Type B pancreatic cell (in vitro differentiated cells): ENCODE measurements at places on chromosomes 2 and 18. TPM values are rescaled to one million over a fixed set of nuclear protein-coding genes. Genes with fewer than 3 reads are reported as not detected.
A peak's percentile ranks its signal among the peaks of the same experiment; 100 is the strongest.

Gene GTF3C2
- 74.2 and 76.5 TPM in 2 replicates for total RNA-seq

- DNase-seq = no peak
Observed at GRCh38 chr2:120919771-120920453, 184.2 kb downstream of the GLI2 start.

Gene PLCD4
- 0.40 and 1.4 TPM in 2 replicates for total RNA-seq

DNA sequence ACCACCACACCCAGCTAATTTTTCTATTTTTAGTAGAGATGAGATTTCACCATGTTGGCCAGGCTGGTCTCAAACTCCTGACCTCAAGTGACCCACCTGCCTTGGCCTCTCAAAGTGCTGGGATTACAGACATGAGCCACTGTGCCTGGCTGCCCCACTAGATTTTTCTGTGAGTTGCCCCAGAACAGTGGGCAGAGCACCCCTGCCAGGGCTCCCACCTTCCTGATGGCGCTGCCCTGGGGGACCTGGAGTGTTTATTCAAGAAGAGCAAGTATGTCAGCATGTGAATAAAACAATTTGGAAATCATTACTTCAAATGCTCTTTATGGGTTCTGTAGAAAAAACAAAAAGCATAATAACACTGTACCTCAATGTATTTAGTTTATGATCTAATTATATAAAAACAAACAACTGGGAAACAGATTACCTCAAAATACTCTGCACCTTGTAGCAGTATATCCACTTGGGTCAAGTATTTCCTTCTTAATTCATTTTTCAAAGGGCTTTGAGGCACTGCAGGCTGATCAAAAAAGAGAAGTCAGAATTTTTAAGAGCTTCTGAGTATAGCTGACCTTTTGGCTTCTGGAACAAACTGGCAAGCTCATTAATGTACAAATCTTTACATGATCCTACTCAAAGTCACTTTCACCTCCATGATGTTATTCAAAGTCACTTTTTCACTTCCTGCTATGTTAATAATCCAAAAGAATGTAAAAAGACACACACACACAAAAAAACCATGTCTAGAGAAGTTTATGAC is 8.9 kb downstream of the HJURP start:
- peak; percentile 49 for DNase-seq

DNA sequence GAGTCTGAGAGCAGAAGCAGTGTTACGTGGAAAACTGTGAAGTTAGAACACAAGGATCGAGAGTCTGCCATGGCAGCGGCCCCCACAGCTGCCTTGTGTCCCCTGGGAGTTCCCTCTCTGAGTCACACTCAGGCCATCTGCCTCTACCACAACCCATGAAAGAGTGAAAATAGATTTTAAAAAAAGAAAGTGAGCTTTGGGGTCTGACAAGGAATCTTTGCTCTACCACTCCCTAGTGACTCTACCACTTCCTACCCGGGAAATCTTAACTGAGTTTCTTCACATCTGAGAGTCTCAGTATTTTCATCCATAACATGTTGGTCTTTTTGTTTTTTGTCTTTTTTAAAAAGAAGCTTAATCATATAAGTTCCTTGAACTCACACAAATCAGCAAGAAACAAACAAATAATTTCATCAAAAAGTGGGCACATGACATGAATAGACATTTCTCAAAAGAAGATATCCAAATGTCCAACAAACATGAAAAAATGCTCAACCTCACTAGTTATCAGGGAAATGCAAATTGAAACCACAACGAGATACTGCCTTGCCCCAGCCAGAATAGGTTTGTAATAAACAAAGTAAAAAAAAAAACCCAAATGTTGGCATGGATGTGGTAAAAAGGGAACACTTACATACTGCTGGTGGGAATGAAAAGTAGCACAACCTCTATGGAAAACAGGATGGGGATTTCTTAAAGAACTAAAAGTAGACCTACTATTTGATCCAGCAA is 2.4 kb upstream of the MSGN1 start:
- no peak for DNase-seq

DNA sequence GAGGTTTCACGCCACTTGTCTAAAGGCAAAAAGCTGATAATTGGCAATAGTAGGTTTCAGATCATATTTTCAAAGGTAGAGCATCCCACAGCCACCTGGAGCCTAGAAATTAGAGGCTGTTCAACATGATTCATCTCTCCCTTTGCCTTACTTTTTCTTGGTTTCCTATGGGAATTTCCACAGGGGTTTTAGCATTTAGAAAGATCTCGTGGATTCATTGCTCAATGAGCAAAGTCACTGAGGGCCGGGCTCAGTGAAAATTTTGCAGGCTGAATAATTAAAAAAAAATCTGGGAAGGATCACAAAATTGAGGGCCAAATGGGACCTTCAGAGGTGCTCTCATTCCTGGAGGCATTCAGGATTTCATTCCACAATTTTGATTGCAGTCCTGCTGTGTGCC is 137.1 kb downstream of the VAPA start:
- no peak for DNase-seq

Gene SMAD2
- 97.8 and 111 TPM in 2 replicates for total RNA-seq

Gene HAAO
- 9.4 and 10.0 TPM in 2 replicates for total RNA-seq

Gene CYP26B1
- total RNA-seq = 5.4 and 23.6 TPM in 2 replicates

Gene FTCDNL1
- 0.95 and 1.3 TPM in 2 replicates for total RNA-seq

DNA sequence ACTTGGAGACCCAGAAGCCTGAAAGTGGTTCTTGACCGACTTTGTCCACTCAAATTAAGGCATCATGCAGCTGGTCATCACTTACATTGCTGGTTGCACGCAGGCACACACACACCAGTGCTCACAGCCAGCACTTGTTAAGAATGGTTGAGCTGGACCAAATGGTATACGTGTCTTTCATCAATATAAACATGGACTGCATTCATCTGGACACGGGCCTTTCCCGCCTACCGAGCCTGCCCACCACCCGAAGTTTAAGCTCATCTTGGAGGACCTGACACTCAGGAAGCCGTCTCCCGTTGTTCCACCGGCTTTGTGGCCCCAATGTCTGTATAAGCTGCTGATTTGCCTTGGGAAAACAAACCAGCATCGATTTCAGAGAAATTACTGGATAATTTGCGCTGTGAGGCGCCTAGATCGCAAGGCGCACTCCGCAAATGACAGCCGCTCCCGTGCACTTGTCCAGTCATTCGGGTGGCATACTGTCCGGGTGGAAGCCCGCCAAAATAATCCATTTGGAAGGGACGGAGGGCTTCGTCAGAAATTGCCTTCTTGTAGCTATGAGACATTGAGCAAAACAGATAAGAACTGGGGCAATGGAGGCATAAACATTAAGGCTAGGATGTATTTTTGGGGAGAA is 40.1 kb upstream of the AKAIN1 start:
- DNase-seq = no peak

- DNase-seq = no peak
Observed at GRCh38 chr18:26397019-26397418, 151.3 kb downstream of the KCTD1 start.

DNA sequence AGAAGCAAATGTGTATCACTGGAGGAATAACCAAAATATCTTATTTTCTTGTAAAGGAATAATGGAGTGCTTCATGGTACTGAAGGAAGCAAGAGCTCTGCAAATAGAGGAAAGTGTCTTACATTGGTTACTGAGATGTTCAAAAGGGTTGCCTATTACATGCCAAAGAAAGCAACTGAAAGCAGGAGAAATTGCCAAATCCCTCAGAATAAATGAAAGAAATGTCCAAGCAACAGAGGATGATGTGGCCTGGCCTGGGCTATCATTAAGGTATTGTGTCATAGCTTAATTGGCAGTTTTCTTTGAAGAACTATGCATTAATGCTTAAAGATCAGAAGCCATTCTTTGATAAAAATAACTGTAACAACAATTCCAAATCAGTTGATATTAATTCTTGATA is 173.7 kb downstream of the RAB3GAP1 start:
- DNase-seq = no peak

- no peak for DNase-seq
Observed at GRCh38 chr2:174594456-174594855, 3.1 kb downstream of the WIPF1 start.

DNA sequence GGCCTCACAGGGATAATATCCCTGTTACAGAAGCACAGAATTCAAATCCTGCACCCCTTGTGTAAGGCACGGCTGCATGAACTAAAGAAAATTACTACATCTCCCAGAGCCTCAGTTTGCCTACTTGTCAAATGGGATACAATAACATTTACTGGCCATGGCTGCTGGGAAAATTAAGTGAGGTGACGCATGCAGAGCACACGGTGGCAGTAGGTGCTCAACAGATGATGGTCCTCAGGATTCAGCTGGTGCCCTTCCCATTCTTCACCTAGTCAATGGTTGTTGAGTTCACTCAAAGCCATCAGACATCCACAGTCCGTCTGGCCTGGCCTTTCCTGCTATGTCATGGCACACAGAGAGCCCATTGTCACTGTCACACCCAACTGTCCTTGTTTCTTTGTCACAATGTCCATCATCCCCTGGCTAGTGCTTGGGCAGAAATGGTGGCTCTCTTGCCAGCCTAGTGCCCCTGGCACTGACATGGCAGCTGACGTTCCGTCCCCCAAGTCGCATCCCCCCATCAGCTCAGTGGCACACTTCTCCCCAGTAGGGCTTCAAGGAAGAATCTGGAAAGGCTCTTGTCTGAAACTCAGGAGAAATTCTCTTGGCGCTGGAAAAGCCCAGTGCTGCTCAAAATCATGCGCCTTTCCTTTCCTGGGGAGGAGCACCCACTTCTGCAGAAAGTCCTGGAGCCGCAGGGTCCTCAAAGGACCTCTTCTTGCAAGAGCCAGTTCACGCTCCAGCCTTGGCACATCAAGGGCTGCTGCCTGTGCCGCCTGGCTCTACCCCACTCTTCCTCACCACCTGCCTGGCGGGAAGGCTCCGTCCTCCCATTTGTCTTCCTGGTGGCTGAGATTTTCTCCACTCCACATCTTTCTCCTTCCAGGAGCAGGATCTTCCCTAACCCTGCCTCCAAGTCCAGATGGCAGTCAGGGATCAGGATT is 55.9 kb upstream of the SLC66A3 start:
- peak; percentile 59 for DNase-seq

Gene MOB1A
- 95.4 and 108 TPM in 2 replicates for total RNA-seq

DNA sequence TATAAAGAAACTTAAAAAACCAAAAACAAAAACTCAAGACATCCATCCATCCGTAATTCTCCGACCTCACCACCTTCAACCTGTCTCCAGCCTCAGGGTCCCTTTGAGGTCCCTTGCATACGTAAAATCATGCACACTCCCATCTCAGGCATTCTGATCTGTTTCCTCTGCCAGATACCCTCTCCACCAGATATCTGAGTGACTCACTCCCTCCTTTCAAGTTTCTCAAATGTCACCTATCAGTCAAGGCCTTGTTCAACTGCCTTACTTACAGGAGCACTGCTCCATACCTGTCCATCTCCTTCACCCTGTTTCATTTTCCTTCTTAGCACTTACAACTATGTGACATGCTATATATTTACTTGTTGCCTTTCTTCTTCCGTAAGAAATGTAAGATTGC is 369.3 kb downstream of the NBAS start:
- DNase-seq = no peak

Gene CNGA3
- 3.7 and 6.8 TPM in 2 replicates for total RNA-seq

DNA sequence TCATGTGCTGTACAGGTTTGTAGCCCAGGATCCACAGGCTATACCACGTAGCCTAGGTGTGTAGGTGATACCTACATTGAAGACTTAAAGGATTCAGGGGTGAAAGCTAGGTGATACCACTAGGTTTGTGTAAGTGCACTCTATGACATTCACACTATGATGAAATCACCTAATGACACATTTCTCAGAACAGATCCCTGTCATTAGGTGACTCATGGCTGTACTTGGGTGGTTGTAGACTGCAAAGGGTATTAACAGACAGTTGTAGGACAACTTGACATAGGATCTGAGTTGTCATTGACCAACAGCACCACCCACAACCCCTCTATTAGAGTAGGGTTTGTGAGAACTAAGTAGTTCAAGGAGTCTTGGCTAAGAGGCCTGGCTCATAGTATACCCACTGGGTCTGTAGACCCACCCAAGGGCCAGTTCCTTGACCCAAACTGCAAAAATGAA is 27.7 kb upstream of the SMCHD1 start:
- DNase-seq = no peak

GRCh38 chr18:45004546-45005080 is 323.9 kb downstream of the SETBP1 start:
- no peak for DNase-seq

DNA sequence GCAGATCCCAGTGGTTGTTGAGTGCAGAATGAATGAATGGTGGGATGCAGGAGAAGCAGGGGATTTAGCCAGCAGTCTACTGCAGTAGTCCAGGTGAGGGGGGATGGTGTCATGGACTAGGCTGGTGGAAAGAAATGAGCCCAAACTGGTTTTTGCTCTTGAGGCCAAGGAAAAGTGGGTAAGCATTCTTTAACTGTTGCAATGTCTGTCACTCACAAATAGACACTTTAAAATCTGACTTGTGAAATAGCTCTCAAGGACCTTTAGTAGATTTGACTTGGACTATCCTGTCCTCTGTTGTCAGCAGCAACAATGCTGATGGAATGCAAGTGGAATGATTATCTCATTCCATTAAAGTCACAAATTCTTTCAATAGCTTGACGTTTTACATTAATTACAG is 37.5 kb upstream of the STK17B start:
- no peak for DNase-seq

DNA sequence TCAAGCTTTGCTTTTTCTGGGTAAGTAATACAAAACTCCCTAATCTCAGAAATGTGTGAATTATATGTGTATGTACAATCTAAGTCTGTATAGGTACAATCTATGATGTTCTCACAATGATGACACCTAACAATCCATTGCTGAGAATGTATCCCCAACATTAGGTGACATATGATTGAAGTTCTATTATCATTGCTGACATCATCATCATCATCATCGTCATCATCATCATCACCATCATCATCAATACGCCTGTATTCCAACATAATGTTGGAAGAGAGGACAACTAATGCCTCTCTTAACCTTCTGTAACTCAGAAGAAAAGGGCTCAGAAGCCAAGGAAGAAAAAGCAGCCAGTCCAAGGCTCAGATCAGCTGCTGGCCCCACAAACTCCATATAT is 84.2 kb upstream of the FBXO11 start:
- no peak for DNase-seq

DNA sequence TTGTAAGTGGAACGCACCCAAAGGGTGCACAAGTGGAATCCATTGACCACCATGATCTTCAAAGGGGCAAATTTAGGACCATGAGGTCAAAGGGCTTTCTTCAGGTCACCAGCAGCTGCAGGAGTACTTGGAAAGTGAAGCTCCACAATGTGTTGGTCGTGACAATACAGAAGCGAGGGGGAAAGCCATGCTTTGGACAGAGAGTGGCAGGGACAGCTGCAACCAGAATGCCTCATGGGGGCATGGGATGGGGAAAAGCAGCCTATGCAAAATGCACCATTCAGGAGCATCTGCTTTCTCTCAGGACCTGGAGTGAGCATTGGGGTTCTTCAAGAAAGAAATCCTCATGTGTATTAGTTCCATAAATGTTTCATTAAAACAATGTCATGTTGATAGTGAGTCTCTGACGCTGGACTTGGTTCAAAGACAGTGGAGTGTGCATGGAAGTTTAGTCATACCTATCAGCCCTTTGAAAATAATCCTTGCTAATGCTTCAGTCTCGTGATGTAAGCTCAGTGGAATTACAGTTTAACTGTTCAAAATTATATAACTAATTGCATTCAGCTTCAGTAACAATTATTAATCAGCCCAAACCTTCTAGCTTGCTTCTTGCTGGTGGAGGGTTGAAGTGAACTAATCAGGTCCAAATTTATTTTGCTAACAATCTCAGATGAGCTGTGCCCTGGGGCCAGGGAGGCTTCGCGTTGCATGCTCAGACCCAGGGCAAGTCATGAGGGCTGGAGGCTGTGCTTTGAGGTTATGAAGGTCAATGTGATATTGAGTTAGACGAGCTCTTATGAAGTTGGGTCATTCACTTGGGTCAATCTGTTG is 41.6 kb downstream of the ACKR3 start:
- no peak for DNase-seq
